Activated T-cell treated with anti-CD3 and anti-CD28 coated beads, Interleukin-2, amount 50 U/mL, for 1 hour (primary cell): ENCODE measurements at places on chromosomes 5 and 9.

DNA sequence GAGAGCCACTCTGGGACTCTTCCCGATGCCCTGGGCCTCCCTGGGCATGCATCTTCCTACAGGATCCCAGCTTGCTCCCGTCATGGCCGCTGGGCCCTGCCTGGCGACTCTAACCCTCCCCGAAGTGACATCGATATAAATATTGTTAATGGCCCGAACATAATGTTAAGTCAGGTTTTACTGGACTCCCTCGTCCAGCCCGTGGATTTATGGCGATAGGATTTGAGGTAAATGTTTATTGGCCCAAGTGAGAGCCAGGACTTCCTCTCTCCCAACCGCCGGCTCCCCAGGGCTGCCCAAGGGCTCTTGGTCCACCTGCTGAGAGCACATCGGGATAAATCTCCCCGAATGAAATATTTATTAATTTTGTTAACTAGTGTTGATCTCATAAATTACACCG lies 246.3 kb downstream of the PBX3 start:
- DNase-seq, result no peak

- DNase-seq, result no peak
These were observed 198.6 kb downstream of the TLE1 start for GRCh38 chr9:81490605-81491331.

DNA sequence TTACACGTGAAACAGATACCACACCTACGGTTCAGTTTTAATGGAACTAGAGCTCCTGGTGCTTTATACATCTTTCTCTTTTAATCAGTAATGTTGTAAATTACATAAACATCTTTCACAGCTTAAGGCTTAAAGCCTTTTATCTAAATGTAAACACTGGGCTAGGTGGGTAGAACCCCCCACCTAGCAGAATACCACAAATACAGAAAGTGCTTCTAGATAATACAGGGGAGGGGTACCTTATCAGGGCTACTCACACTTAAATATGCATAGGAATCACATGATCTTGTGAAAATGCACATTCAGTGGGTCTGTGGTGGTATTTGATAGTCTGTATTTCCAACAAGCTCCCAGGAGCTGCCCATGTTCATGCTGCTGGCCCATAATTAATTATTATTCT lies 256.4 kb upstream of the TARS1 start:
- no peak for DNase-seq

GRCh38 chr9:96222132-96222531 lies 79.8 kb downstream of the HSD17B3 start:
- no peak for DNase-seq

- DNase-seq, result no peak
These were observed 88.6 kb upstream of the MYO10 start for GRCh38 chr5:17024686-17025180.

DNA sequence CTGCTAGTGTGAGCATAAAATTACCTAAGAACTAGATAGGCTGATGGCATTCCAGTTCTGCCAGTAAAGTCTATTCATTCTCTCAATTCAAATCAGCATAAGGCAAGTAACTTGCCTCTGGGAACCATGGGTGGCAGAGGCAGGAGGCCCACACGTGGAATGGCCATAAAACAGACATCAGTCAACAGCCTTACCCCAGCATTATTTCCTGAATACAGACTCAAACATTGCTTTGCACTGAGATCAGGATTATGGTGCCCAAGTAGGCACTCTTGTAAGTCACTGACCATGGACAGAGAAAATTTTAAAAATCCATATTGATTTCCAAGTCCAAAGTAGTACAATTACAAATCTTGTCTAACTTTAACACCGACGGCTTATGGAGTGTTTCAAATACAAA lies 157.7 kb downstream of the NR2F1-AS1 start:
- no peak for DNase-seq

DNA sequence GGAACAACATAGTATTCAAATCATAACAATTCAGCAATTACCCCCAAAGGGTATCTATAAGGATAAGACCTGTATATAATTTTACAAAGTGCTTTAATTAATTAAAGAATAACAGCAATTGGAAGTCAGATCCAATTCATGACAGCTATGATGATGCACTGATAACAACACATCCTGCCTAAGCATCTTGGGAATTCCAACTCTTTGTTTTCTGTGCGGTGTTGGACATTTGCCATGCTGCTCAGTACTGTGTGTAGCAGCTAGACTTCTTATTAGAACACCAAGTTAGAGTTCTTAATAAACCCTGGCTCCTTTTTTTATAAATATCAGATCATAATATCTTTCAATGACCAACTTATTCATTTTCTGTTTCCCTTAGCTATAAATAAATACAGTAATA lies 209.0 kb downstream of the SEC61B start:
- DNase-seq, result no peak

GRCh38 chr5:17398431-17398830 lies 99.6 kb upstream of the TAF11L2 start:
- no peak for DNase-seq
